RPMI8226 (cell line): ENCODE measurements at places on chromosomes 5 and 9.

- no peak for DNase-seq
These were observed 21.1 kb downstream of the SPARC start for GRCh38 chr5:151665613-151666012.

- DNase-seq: no peak
These were observed 232.6 kb downstream of the BNC2 start for GRCh38 chr9:16637911-16638310.

DNA sequence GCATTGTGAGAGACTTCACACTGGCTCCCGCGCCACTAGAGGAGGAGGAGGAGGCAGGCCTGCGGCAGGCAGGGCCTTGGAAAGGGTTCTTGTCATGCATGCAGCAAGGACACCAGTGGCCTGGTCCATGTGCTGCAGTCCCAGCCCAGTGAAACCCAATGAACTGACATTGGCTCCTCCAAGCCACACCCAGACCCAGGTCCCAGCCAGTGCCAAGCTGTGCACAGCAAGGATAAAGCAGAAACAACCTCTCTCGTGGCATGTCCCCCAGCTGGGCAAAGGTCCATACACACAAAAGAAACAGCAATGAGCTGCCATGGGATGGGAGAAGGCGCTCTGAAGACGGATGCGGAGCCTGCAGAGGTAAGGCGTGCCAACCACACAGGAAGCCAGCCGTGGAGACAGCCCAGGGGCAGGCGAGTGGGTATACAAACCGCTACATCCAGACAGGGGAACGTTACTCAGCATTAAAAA is 89.2 kb downstream of the SEMA4D start:
- DNase-seq: no peak

GRCh38 chr9:74742792-74743730 is 144.7 kb downstream of the TRPM6 start:
- DNase-seq: peak; percentile 11

DNA sequence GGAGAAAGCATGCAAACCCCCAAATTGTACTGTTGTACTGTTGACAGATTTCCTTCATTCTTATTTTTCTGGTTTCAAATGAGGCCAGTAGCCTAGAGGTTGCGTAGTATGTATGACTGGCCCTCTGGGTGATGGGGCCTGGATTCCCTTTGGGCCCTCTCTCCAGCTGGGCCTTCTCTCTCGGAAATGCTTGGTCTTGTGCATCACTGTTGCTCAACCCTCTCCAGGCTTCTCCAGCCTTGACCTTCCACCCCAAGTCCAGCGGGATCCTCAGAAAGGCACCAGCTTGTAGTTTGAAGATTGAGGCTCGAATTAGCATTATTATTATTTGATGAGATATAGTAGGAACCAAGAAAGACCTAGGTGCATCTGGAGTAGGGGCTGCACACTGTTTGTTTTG is 87.0 kb downstream of the ANGPTL2 start:
- DNase-seq: no peak
